ENCODE measurements at places on chromosomes 12 and 14.

GRCh38 chr12:89234324-89235114, 117.8 kb downstream of the DUSP6 start:
- no peak for DNase-seq

DNA sequence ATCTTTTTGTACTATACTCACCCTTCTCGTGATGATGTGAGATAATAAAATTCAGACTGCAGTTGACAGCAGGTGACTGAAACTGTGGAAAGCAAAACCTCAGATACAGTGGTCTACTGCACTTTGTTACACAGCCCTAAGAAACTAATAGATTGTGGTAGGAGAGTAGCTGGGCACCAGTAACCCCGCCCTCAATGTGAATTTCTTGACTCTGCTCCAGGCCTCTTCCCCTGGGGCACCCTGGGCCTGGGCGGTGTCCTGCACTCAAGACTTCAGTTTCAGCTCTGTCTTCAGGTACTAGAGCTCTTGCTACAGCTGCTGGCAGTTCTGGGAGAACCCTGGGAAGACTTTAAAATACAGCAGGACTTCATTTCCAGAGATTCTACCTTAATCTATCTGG, 197.6 kb upstream of the AVPR1A start:
- DNase-seq, result no peak

GRCh38 chr12:3036901-3037600, 40.1 kb upstream of the TSPAN9 start:
- no peak for DNase-seq

DNA sequence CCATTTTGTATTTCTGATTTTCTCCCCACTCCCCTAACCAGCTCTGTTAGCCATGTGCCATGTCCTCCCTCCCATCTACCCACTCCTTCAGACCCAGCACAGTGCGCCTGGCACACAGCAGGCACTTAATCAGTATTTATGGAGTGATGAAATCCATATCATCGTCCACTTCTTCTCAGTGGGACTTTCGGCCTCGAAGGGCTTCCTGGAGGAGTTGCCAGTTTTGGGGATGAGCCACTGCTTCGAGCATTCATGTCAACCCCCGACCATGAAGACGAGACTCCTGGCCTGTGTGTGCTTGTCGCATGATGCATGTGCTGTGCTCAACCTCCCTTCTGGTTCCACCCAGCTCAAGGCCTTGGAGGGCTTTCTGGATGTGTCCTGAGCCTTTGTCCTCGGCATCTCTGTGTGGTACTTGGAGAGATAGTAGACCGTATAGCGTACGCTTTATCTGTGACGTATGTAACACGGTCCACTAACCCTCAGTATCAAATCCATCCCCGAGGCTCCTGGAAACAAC, 119.5 kb upstream of the RTL1 start:
- DNase-seq, result no peak

DNA sequence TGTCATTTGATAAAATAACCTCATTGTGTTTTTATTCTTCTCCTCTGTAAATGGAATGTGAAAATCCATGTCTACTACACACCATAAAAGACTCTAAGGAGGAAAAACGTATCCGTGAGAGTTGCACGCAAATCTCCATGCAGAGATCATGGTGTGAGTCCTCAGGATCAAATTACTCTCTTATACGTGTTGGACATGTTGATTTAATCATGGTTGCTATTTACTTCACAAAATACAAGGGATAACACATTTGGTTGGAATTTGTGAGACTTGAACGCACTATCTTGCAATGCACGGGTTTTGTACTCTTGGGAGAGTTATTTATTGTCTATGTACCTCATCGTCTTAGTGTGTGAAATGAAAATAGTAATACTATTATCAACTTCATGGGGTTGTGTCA, 128.0 kb upstream of the RASSF8 start:
- no peak for DNase-seq

DNA sequence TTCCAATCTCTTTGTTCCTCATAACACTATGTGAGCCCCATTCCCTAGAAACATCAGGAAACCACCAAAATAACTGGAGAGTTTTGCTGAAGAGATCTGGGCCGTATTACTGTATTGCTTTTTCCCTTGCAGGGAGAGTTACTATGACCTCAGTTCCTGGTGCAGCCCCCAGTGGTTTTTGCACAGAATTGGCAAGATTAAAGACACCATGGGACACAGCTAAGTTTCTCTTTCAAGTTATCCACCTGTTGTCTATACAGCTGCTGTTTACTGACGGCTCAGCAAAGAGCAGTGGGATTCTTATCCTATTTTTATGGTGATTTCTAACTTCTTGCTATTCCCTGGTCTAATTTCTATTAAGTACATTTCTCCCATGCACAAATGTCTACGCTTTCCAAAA, 77.1 kb upstream of the SLC35F4 start:
- DNase-seq, result no peak

DNA sequence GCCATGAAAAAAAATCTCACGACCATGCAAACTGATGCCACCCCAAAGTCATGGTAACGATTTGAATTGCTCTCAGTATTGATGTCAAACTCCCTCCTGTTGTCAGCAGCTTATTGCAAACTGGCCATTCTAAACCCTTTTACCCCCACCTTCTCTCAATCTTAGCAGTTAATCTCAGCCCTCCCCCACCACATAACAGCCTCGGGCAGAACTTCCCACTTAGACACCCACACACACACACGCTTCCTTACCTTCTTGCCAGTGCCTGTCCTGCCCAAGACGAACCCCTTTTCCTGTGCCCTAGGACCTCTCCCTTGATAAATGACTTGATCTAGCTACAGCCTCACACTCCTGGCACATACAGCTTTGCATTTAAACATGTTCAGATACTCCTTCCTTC, 56.6 kb downstream of the GPATCH2L start:
- no peak for DNase-seq

- DNase-seq, result no peak
Measured at GRCh38 chr12:6528539-6529235, 5.6 kb upstream of the GAPDH start.

GRCh38 chr14:69660344-69661193, 49.2 kb downstream of the SUSD6 start:
- DNase-seq, result no peak

- no peak for DNase-seq
Measured at GRCh38 chr12:99957866-99958466, 26.8 kb downstream of the ANKS1B start.

GRCh38 chr12:93019212-93019927, 90.3 kb upstream of the EEA1 start:
- DNase-seq, result no peak

- DNase-seq, result no peak
Measured at GRCh38 chr14:21902561-21903181, 229.1 kb upstream of the OR4E1 start.

GRCh38 chr14:51684760-51685159, 33.0 kb downstream of the FRMD6 start:
- DNase-seq, result no peak

GRCh38 chr14:59465316-59466135, at the start of gene GPR135:
Gene GPR135 (minus strand): TSS chr14:59465380. CDS start chr14:59465226, 154 bp downstream.
- DNase-seq, result no peak

DNA sequence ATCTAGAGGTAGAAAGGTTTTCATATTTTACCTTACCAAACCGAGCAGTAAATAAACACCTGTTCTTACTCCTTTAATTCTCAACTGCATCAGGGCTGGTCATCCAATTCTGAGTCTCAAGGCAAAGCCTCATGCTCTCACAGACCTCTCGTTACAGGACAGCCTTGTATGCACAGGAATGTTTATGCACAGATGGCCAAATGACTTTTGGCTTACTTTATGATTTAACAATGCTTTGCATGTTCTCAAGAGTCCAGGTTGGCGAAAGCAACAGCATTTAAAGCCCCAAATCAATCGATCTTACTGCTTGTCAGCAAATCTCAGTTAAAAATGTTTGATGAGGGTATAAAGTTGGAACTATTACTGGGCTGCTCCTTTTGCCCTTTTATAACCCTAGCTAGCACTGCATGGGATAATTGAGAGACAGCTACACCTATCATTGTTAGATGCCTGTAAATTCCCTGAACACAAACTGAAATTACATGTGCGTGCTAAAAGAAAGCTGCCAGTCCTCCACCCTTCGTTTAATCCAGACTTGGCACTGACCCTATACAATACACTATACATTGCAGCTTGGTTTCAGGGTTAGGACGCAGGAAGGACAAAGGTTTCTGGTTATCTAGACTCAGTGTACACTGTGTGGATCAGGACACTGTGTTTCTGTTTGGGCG, 63.6 kb downstream of the TMCC3 start:
- no peak for DNase-seq

- no peak for DNase-seq
Measured at GRCh38 chr12:6696690-6697583, 3.7 kb downstream of the PIANP start.

DNA sequence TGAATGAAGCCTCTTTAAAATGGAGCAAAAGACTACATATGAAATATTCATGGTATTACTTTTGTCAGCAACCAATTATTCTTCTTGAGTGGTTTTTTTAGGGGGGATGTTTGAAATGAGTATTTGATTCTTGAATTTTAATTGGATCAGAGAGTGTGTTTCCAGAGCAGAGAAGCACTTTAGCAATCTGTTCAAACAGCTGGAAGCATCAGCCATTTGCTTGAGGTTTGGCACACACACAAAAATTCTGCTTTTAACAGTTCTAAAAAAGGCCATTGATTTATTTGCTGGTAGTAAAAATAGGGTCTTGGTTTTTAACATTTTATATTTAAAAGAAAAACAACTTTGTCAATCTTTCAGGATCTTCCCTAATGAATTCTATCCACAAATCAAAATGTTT, 292.7 kb downstream of the LRFN5 start:
- DNase-seq, result peak; percentile 7

DNA sequence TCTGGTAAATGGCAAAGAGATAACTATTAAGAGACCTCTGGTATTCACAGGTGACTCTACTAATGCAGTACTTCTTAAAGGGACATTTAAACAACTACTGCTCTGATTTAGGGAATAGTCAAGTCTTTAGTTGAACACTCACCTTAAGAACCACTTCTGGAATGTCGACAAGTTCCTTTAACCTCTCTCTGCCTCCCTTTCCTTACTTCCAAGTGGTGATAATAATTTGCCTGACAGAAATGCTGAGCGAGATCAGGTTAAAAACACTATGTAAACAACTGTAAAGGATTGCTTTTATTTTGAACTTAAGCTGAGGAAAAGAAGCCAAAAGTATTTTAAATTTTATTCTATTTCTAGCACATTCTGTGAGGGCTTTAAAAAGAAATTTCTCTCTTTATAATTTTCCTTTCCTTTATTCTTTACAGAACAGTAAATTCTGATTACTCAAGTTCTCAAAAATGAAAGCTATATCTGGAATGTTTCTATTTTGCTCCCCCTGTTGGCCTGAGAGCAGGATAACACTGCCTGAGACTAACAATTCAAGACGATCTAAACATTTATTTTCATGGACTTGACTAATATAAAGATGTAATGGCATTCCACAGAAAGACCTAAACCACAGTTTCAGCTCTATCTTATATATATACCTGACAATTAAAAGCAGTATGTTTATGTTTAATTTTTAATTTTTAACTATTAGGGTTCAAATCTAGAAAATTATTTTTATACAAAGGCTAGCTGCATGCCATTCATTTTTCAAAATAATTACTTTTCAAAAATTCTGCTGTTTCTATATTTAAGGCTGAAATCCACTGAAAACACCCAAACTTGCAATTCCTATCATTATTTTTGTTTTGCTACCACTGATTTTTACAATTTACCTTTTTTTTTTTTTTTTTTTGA, 29.2 kb downstream of the ZCCHC8 start:
- DNase-seq, result peak; percentile 21

GRCh38 chr14:75980856-75981255, 939 bp downstream of the TGFB3 start:
- DNase-seq, result no peak

GRCh38 chr12:19988459-19988873, 379.9 kb upstream of the PDE3A start:
- DNase-seq, result peak; percentile 40

DNA sequence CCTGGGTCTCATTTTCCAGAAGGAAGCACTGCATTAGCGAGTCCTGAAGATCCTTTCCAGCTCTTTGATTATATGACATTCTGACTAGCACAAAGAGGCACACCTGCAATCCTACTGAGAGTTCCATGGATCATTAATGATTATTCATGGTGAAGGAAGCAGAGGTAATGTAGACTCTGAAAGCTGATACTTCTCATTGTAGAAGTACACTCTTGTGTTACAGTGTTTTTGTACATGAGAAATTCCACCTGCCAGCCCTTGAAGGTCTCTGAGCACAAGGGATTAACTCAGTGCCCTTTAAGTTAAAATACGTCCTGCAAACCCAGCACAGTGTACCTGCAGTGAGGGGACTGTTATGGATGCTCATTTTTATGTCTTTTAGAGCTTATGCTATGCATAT, 558.8 kb upstream of the FBXO33 start:
- no peak for DNase-seq

- DNase-seq, result no peak
Measured at GRCh38 chr14:104770851-104771272, 17.9 kb downstream of the SIVA1 start.

DNA sequence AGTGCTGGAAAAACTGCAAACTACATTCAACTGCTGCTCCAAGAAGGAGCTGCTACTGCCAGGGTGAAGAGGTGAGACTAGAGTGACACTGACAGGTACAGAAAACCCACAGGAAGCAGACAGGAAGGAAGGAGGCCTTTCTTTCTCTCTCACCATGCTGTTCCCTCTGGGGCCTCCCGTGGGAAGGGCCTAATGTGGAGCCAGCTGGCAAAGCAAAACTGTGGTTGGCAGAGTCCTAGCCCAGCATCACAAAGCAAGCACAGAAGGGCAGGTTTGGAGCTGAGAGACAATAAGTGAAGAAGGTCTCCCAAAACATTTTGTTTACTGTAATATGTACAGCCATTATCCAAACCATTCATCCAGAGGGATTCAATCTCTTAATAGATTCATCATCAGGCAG, 122.5 kb upstream of the MAX start:
- DNase-seq, result peak; percentile 25

DNA sequence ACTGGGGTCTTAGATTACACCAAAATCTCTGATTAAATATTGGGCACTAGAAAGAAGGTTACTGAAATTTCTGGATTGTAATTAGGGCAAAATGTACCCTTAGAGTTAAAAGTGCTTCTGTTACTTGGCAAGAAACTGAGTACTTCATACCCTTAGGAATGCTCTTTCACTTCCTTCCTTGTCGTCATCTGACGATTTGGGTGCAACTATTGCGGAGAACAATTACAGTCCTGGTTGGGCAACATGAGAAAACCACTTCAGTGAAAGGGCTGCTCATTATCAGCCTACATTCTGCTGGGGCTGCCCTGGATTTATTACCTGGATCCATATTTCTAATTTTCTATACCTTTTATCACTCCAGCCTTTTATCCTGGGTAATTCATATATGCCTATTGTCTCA, 348.5 kb upstream of the MDGA2 start:
- no peak for DNase-seq

- DNase-seq, result peak; percentile 61
Measured at GRCh38 chr12:24948420-24948756, 513 bp downstream of the BCAT1 start.

GRCh38 chr14:65501328-65501727, 88.8 kb downstream of the FUT8 start:
- DNase-seq, result no peak

GRCh38 chr12:114238808-114239207, 167.1 kb downstream of the TBX5 start:
- no peak for DNase-seq
